Activated CD8-positive, alpha-beta memory T cell treated with anti-CD3 and anti-CD28 coated beads, Interleukin-2, amount 50 U/mL, for 48 hours (primary cell): ENCODE measurements at places on chromosomes 13 and 19.

DNA sequence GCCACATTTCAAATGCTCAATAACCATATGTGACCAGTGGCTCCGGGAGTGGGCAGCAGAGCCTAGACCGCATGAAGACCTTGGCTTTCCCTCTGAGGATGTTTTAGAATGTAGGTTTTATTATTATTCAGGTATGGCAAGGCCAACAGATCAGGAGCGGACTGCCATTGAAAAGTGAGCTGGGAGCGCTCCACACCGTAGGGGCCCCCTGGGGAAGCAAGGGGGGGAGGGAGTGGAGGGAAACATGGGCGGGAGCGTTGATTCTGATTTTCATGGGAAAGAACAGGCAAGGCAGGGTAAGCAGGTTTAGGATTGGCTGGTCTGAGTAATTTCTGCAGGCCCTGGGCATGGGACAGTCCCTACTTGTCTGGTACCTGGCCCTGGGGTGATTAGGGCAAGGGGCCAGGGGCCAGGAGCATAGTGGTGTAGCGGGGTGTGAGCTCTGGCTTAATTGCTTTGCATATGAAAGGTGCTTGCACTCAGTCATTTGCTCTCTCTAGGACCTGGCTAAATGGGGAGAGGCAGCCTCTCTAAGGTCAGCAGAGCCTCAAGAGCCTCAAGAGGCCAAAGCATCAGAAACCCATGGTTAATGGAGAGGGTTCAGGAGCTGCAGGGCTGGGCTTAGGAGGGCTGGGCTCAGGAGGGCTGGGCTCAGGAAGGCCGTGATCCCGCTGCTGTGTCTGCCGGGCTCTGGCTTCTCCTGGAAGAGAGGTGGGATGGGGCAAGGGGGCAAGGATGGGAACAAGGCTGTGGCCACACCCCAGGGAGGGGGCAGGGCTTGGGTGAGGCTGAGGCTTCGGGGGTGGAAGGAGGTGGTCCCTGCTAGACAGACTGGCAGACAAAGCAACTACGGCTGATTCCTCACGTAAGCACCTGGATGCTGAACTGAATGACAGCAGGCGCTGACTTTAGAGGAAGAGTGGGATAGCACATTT lies 82.0 kb upstream of the WASF3 start:
- no peak for DNase-seq

DNA sequence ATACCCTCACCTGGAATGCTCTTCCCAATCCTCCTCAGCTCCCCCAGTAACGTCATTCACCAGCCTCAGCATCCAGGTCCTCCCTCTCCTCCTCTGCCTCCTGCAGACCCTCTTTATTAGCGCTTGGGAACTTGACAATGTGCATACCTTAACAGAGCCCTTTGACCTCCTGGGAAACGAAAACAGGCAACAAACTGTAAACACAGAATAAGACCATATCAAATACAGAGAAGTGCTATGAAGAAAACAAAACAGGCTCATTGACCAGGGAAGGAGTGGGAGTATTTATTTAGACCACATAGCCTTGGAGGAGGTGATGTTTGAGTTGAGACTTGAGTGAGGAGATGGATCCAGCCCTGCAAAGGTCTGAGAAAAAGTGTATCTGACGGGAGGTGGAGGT lies 107.9 kb upstream of the SLC7A1 start:
- no peak for DNase-seq

DNA sequence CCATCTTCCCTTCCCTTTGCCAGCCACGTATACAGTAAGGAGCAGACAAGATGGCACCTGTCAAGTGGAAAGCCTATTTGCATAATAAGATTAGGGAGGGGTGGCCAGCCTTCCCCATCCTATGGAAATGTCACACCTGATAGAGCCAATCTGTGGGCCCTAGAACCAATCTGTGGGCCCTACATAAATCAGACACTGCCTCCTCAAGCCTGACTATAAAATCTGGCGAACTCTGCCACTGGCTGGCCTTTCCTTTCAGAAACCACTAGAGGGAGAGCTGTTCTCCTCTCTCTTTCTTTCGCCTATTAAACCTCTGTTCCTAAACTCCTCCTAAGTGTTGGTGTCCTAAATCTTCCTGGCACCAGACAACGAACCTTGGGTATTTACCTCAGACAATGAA lies 231.5 kb upstream of the KLHL1 start:
- no peak for DNase-seq

DNA sequence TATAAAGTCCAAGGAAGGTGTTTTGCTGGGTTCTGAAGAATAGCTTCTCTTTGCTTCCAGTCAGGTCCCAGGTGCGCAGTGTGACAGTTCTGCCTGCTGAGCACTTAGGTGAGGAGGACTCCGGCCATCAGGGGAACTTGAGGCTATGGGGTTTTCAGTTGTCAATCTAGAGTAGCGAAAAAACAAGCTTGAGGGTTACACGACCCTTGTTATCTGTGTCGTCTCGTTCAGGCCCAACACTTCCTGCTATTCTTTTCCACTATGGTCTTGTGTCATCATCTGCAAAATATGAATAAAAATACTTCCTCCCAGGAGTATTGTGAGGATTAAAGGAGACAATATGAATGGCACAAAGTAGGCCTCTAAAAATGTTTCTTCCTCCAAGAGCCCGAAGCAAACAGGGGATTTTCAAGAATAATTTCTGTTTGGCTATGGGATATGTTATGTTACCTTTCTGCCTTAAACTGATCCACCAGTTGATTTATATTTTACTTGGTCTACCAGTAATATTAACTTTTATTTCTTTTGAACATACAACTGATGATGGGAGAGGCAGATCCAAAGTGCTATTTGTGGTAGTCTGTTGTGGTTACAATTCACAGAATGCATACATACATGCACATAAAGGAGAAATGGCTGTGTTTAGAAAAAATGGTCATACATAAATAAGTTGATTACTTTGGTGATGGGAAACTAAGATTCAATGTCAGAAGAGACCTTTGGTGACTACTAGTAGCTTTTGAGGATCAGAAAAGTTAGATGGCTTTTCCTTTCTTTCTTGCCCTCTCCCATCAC lies 40.5 kb upstream of the RCBTB2 start:
- DNase-seq: no peak

- peak; percentile 73 for DNase-seq
These were observed 12.2 kb downstream of the CIC start for GRCh38 chr19:42281146-42281826.

DNA sequence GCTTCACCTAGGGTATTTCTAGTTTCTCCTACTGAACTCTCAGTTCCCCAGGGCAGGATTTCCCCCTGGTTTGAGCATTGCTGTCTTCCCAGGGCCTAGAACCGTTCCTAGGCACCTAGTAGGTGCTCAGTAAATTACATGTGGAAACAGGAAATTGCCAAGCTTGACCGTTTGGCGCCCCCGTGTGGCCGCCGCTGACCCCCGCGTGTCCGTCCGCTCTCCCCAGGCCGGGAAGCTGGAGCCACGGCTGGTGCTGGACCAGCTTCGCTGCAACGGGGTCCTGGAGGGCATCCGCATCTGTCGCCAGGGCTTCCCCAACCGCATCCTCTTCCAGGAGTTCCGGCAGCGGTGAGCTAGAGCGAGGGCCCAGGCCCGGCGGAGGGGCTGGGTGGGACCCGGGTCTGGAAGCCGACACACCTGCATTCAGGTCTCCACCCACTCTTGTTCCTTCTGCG lies 55.5 kb downstream of the MYH14 start:
- DNase-seq: peak; percentile 77
